Smooth muscle cell of the pulmonary artery (primary cell): ENCODE measurements at places on chromosomes 16 and 17. TPM values are rescaled to one million over a fixed set of nuclear protein-coding genes. Genes with fewer than 3 reads are reported as not detected.

Gene HOXB5
- 0.20 and 0.50 TPM in 2 replicates for total RNA-seq

Gene NR1D1
- total RNA-seq = 4.7 and 6.2 TPM in 2 replicates

Gene TBC1D3H
- total RNA-seq = not detected in 2 replicates

Gene HES7
- 0.13 TPM in 1 of 2 replicates, not detected in the other for total RNA-seq

Gene SNAI3
- 0.23 TPM in 1 of 2 replicates, not detected in the other for total RNA-seq

Gene SPATA22
- total RNA-seq = 0.13 and 0.26 TPM in 2 replicates

Gene HCRT
- total RNA-seq = not detected in 2 replicates

Gene ARL5C
- total RNA-seq = not detected in 2 replicates
